ENCODE measurements at places on chromosomes 5 and 9. TPM values are rescaled to one million over a fixed set of nuclear protein-coding genes. Genes with fewer than 3 reads are reported as not detected.

- DNase-seq, result no peak
These were observed 78.0 kb downstream of the SH3GL2 start for GRCh38 chr9:17656889-17657288.

- no peak for DNase-seq
These were observed 387.2 kb upstream of the RIOK2 start for GRCh38 chr5:97570242-97570641.

DNA sequence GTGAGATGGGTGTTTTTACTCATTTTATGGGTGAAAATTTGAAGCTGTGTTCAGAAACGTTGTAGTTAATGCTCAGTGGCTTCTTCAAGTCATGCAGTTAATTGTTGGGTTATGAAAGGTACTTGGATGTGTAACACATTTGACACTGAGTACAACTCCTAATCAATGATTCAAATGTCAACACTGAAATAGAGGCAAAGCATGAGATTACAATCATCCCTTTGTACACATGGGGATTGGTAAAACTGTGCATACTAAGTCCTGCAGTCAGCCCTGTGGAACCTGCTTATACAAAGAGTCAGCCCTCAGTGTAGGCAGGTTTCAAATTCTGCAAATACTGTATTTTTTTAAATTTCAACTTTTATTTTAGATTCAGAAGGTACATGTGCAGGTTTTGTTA, 3.3 kb downstream of the ABLIM3 start:
- DNase-seq, result no peak

Gene RRAGA
- 94.3 TPM for total RNA-seq

Gene ARAP3
- total RNA-seq, result 19.8 TPM

All from kidney (tissue), 22 donors.